ENCODE measurements at places on chromosomes 1 and 21.

DNA sequence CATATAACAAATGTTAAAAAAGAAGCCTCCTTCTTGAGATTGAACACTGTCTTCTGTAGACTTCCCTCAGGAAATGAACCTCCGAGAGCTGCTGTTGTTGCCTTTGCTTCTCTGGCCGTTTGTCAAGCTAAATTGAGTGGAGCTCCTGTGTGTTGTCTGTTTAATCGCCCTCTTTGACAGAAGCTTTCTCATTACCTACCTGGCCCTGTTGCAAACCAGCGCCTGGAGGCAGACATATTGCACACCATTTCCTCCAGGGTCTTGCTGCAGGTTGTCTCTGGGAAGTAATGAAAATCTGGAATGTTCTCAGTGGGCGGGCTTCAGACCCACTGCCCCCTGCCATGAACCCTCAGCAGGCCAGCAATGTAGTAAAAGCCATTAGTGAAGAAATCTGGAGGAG lies 83.3 kb downstream of the GABPA start:
- DNase-seq = no peak

DNA sequence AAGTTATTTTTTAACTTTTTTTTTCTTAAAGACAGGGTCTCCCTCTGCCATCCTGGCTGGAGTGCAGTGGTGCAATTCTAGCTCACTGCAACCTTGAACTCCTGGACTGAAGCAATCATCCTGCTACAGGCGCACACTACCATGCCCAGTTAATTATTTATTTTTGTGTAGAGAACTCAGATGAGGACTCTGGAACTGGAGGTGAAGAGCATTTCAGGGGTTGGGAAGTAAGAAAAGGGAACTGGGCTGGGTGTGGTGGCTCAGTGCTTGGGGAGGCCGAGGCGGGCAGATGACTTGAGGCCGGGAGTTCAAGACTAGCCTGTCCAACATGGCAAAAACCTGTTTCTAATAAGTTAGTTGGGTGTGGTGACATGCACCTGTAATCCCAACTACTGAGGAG lies 28.9 kb downstream of the SLC35F3 start:
- DNase-seq = no peak

- no peak for DNase-seq
Measured at GRCh38 chr1:3036447-3037280, 15.4 kb downstream of the ACTRT2 start.

DNA sequence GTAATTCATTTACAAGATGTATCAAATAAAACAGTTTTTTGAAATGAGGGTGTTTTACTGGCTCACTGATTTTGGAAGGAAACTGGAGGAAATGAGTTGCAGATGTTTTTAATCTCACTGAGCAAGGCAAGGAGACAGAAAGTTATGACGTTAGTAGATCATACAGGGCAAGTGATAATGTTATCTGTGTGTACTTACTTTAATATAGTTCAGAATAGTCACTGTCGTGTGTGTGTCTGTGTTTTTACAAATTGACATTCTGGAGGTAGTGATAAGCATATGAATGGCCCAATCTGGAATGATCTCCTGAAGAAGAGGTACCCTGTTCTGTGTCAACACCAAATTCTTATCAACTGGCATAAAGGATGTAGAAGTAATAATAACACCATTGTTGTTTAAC lies 1.9 kb upstream of the GBP4 start:
- no peak for DNase-seq

DNA sequence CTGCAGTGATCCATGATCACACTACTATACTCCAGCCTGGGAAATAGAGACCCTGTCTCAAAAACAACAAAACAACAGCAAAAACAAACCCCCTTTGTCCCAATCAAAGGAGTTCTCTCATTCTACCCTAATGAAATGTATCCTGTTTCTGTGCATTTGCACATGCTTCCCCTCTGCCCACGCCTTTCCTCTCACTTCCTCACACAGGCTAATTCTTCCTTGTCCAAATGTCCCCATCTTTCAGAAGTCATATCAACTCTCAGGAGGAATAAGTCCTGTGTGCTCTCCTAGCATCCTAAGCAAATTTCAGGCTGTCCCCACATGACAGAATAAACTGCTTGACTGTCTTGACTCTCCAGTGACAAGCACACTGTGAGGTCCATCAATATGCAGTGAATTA lies 8.1 kb upstream of the ATP1B1 start:
- no peak for DNase-seq

Data from activated CD4-positive, CD25-positive, alpha-beta regulatory T cell treated with anti-CD3 and anti-CD28 coated beads, Interleukin-2, amount 50 U/mL, for 16 hours (primary cell).